ENCODE measurements at places on chromosomes 2 and 18.

GRCh38 chr2:156356014-156356754 is 23.7 kb upstream of the NR4A2 start:
- DNase-seq, result no peak

DNA sequence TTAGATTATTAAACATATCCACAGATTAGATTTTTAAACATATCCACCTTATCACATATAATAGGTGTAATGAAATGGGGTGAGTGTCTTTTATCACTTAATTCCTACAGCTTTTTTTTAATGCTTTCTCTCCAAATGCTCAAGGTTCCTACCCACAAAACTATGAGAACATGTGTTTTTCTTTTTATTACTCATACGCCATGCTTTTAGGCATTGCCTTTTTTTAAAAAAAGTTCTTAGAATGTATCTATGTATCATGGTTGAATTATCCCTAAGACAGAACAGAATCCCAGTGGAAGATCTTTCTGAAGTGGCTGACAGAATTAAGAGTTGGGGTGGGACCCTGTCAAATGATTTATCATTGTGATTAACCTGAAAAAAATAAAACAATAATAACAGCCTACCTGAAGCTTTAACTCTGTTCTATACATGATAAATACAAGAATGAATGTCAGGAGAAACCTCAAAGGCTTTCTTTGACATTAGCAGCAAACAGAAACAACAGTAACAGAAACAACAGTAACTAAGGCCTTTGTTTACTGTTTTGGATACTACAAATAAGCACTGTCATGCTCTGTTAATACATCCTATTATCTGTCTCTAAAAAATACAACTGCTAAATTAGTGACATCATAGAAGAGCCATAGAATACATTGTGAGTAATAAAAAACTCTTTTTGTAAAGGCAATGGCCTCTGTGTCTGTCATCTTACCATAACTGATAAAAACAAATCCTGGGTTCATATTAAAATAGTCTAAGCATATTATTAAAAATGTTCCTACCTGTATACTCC is 4.1 kb upstream of the ZNF397 start:
- DNase-seq, result no peak

DNA sequence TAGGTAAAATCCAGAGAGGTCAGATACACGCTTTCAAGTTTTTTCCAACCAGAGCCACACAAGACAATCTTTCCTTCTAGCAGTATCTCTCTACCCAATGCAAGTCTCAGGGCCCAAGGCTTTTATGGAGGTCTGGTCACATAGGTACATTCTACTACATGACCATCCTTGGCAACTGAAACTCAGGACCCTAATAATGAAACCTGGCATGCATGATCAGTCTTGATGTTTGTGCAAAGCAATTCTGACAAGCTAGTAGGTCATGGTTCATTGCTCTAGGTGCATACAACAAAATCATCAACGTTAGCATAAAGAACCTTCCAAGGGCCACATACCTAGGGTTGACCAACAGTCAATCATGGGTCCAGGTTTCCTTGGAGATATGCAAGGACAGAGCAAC is 33.2 kb upstream of the CCDC88A start:
- no peak for DNase-seq

GRCh38 chr2:188511346-188511745 is 219.7 kb downstream of the GULP1 start:
- no peak for DNase-seq

DNA sequence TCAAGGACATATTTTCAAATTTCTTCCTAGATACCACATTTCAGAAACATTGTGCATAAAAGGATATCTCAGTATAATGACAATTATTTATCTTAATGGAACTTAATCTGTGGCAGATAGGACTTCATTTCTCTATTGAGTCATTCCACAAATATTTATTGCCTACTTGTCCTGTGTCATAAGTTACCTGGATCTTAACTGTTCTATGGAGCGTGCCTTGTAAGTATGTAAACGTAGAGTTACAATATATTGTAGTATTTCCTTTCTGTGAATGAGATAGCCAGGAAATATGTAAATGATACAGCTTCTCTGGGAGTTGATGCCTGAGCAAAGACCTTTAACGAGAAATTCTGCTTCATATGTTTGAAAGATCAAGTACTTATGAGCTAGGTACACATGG is 2.5 kb downstream of the AGFG1 start:
- DNase-seq, result no peak

GRCh38 chr2:25341011-25341727 is 556 bp downstream of the DNMT3A start:
- no peak for DNase-seq

DNA sequence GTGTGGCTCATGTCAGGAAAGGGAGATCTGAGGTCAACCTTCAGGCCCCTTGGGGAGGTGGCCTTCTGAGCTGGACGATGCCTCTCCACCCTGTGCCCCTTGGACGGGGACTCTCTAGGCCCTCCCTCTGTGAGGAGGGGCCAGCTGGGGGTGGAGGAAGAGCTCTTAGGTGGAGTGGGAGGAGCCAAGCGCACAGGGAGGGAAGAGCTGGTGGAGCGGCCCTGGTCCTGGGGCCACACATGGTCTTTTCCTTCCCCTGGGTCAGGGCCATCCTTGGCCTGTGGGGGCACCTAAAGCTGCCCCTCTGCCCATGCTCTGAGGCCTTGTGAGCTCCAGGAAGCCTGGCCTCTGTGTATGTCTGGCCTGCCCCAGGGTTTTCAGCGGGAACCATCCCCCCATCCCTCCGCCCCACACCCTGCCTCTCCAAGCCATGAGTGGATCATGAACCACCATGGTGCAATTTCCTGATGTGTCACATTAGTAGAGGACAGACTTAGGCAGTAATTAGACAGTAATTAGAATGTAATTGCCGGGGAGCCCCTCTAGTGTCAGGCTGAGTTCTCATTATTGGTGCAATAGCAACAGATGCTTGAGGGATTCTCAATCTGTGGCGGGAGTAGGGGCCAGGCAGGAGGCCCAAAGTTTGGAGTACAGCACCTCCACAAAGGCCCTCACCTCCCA is 63.0 kb downstream of the GLI2 start:
- no peak for DNase-seq

GRCh38 chr2:4775668-4776067 is 916.5 kb upstream of the SOX11 start:
- no peak for DNase-seq
